RCC 7860 (cell line): ENCODE measurements at places on chromosomes 3 and 15.

- DNase-seq, result no peak
These were observed 24.5 kb upstream of the SOX2 start for GRCh38 chr3:181687190-181687589.

DNA sequence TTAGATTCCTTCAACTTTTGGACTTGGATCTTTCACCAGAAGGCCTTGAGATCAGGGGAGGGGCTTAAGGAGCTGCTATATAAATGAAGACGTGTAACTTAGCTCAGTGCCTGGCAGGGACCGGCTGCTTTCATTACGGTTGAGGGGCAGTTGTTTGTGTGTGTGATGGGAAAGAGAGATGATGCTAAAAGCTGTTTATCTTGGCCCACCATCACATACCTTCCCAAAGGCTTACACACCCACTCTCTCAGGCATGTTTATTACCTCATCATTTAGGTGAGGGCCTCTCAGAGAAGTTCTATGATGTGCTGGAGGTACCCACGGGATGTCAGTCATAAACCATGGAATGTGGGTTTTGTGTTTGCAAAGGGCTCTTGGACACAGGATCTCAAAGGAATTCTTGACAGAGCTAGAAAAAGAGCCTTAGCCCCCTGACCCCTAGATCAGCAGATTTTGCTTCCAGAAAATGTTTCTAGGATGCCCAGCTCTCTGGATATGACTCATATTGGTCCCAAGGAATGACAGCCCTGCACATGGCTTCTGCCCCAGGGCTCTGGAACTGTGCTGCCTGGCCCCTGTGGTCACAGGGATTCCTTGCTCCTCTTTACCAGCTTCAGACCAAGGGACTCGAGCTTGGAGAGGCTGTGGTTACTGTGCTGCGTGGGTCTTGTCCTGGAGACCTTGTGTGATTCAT lies 15.9 kb upstream of the SMAD3 start:
- DNase-seq, result peak; percentile 96

DNA sequence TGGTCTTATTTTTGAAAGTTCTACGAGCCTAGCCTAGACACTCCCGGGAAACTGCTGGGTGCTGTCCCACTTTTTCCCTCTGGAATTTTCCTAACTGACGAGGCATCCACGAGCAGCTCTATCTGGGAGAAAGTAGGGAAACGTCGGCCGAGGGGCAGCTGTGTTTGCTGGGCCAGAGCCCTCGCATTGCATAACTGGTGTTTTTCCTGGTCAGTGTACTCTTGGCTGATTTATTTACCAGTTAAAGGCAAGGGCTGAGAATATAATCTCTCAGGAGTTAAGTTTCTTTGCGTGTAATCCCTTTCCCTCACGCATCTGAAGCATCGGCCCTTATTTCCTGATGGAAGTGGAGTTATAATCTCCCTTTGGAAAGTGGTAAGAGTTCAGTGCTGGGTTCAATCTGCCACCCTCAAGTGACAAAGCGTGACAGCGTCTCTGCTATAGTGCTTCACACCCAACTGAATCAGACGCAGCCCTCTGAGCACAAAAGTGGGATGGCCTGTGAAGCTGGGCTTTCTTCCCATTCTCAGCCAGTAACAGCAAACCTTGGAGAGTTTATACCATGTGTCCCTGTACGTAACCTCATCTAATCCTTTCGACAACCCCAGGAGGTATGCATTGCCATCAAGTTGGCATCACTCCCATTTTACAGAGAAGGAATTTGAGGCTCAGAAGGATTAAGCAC lies 311.5 kb downstream of the RORA start:
- no peak for DNase-seq

- no peak for DNase-seq
These were observed 30.1 kb upstream of the ATP8B4 start for GRCh38 chr15:50149090-50149489.

DNA sequence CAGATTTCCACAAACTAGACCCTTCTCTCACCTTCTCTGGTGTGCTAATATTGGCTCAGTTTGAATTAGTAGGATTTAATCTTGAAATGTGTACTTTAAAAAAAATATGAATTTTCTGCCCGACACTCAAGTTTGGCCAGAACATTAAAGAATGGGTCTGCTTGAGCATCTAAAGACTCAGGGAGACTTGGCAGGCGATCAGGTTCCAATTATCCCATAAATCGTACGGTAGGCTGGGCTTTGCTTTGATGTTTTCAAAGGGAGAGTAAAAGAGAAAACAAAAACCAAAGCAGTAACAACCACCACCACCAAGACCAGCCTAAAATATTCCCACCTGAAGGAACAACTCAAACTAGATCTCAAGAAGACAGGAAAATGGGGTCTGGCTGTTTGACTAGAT lies 230.8 kb downstream of the EBLN2 start:
- no peak for DNase-seq

GRCh38 chr3:110946810-110947209 lies 124.8 kb upstream of the NECTIN3 start:
- DNase-seq, result no peak

- DNase-seq, result no peak
These were observed 51.7 kb downstream of the EIF4E3 start for GRCh38 chr3:71673486-71673885.

GRCh38 chr3:134369231-134369741 lies 5.0 kb downstream of the AMOTL2 start:
- DNase-seq, result peak; percentile 62

DNA sequence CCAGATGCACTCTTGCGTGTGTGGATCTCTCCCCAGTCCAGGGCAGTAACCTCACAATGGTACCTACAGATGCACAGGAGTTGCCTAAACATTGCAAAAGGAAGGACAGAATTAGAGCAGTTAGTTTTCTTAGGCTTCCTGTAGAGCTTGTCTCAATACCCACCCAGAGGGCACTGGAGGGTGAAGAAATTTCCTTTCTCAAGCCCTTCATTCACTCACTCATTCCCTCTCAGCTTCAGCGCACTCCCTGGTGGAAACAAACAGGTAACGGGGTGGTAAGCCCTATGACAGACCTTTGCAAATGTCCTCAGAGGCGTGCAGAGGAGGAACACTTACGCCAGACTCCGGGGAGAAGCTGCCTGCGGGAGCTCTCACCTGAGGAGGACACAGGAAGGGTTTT lies 267.4 kb upstream of the HES1 start:
- peak; percentile 56 for DNase-seq

GRCh38 chr3:143888166-143888565 lies 39.9 kb upstream of the SLC9A9 start:
- no peak for DNase-seq

GRCh38 chr15:55337160-55337559 lies 18.1 kb downstream of the PIGB start:
- no peak for DNase-seq

- DNase-seq, result no peak
These were observed 211.3 kb downstream of the MYRIP start for GRCh38 chr3:40020689-40021088.

- no peak for DNase-seq
These were observed 55.2 kb upstream of the SSR3 start for GRCh38 chr3:156610154-156610553.

DNA sequence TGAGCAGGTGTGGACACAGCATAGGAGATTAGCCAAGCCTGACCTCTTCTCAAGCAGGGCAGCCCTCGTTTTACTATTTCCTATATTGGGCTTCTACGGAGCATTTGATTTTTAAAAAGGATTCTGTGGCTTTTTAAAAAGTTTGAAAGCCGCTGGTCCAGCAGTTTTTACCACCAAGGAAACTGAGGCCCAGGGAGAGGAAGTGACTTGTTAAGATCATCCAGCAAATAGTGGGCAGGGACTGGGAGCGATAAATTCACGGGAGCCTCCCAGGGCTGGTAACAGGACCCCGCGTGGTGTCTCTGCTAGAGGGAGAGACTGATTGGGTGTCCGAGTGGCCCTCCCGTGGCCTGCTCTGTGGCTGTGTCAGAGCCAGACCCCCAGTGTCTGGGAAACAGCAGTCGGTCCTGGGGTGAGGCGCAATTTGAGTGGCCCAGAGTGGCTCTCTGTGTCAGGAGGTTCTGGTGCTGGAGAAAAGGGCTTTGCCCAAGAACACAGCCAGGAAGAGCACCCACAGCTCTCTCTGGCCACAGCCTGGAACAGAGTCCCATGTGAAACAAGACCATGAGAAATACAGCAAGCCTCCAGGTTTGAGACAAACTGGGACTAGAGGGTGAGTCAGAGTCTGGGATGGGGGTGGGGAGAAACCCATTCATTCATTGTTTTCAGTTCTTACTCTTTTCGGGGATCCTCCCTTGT lies 4.2 kb downstream of the FURIN start:
- peak; percentile 54 for DNase-seq

GRCh38 chr15:49747340-49747739 lies 126.5 kb downstream of the DTWD1 start:
- DNase-seq, result no peak

DNA sequence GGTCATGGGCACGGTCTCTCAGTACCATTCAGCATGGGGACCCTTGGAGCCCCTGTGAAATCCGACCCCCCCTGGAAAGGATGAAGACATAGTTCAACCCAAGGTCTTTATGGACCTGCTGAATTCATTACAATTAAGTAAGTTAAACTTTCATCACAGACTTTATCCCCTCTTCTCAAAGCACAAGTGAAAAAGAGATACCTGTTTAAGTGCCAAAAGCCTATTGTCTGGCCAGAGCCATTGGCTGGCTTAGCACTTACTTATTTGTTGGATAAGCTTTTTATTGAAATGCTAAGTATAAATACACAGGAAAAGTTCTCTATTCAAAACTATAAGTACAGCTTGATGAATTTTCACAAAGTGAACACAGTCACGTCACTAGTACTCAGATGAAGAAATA lies 128.4 kb upstream of the NR2E3 start:
- DNase-seq, result no peak

DNA sequence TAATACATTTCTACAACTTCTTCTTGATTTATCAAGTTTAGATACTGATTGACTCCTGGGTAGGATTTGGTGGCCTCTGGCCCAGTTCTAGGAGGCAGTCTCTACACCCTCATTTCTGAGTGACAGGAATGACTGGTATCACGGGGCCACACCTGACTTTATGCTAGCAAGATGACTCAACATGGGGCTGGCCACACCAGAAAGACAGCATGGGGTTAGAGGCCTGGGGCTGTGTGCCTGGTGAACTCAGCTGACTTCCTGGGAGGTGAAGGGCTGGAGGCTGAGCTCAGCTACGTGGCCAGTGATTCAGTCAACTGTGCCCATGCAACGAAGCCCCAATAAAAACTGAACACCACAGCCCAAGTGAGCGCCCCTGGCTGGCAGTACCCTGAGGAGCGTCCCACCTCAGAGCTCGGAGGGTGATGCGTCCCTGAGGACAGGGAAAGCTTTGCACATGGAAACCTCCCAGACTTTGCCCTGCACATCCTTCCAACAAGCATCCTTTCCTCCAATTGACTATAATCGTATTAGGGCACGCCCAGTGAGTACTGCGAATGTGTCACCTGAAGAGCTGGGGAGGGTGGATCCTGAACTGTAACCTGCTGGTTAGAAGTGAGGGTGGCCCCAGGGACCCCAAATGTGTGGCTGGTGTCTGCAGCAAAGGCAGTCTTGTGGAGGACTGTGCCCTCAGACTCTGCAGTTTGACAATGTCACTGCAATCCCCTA lies 57.2 kb downstream of the NIPA2 start:
- peak; percentile 85 for DNase-seq

DNA sequence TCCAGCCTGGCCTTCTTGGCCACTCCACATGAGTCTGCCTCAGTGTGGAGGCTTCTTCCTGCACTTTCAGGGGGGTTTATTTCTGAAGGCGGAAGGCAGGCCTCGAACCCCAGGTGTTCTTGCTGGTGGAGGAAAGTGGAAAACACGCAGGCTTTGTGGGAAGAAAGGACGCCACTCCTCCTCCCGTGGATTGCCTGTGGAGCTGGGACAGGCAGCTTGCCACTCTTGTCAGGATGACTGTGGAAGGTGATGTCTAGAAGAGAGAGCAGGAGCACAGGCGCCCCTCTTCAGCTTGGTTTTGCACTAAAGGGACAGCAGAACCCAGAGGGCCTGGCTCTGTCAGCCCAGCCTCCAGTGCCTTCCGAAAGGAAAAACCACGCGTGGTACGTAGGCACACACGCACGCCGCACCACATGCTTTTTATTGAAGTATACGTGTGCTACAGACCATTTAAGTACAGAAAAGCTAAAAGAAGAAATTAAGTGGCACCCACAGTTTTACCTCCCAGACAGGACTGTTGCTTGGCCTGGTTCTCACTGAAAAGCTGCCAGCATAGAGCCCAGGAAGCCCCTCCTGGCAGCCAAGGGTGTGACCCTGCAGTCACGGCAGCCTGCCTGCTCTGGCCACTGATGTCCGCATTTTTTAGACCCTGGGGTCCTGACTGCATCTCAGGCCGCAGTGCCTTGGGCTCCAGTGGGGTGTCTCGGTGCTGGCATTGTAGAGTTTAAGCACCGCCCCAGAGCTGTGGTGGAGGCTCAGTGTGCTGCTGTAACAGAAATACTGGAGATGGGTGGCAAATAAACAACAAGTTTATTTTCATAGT lies 21.6 kb downstream of the KLF13 start:
- no peak for DNase-seq

- no peak for DNase-seq
These were observed 107.8 kb downstream of the SLCO3A1 start for GRCh38 chr15:91961357-91961756.

DNA sequence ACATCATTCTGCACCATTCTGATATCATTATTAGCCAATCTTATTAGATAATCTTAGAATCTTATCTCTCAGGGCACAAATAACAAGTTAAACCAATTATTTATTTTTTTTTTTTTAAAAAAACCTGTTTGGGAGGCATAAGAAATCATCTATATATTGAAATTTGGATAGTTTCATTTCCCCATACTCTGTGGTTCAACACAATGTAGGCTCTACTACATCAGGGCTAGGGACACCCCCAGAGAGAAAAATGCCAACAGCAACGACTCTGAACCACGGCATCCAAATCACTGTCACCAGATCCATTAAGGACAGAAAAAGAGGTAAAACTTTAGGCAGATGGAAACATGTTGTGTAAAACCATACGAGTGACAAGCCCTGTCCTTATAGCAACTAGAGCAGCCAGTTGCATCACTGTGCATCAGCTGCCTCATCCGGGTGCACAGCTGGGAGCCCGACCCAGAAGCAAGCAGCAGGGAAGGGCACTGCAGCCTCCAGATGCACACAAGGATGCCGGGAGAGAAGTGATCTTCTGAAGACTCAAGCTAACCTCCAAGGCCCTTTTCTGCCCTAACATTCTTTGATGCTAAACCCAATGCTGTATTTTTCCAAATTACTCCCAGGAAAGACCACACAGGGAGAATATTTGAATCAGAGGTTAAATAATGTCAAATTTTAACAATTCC lies 381.1 kb downstream of the CTNNB1 start:
- DNase-seq, result no peak

DNA sequence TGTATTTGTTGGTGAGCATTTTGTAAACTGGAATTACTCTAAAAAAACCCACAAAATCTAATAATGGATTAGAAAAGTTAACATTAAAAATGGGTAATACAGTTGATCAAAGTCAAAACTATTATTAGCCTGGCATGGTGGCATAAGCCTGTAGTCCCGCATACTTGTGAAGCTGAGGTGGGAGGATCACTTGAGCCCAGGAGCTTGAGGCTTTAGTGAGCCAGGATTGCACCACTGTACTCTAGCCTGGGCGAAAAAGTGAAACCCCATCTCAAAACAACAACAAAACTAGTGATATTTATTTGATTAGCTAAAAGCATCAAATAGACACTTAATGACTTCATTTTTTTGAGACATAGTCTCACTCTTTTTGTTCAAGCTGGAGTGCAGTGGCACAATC lies 3.6 kb downstream of the SNX1 start:
- no peak for DNase-seq

- no peak for DNase-seq
These were observed 268.4 kb upstream of the CHRM5 start for GRCh38 chr15:33699691-33700447.

- no peak for DNase-seq
These were observed 539 bp upstream of the TLNRD1 start for GRCh38 chr15:81000144-81000623.
